ENCODE measurements at places on chromosomes 6 and 20.

DNA sequence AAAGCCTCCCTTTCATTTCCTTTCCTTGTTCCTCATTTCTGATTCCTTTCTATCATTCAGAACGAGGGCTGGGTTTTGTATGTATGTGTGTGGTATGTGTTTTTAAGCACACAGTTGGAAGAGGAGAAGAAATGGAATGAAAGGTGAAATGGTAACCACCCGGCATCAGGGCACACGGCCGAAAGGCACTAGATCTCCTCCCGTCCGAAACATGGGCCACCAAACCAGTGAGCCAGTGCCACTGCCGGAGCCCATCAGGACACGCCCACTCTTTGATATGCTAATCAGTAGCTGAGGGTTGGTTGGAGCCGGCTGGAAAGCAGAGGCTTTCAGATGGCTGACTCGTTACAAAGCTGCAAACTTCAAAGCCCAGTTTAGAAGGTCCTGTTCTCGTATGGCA lies 228.6 kb upstream of the JARID2 start:
- DNase-seq: no peak

DNA sequence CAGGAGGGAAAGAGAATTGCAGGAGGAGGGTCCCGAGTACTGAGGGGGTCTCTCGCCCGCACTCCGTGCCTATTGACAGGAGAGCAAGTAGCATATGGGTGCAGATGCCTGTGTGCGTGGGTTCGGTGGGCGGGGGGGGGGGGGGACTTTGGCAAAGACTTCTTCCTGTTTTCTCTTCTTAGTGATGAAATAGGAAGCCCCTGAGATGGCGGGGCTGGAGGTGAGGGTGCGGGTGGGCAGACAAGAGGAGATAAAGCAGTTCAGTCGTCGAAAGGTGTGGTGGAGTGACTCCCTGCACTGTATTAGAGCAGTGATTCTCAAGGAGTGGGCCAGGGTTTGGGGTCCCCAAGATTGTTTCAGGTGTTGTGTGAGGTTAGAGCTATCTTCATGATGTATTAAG lies 3.7 kb downstream of the NAA20 start:
- DNase-seq: no peak

DNA sequence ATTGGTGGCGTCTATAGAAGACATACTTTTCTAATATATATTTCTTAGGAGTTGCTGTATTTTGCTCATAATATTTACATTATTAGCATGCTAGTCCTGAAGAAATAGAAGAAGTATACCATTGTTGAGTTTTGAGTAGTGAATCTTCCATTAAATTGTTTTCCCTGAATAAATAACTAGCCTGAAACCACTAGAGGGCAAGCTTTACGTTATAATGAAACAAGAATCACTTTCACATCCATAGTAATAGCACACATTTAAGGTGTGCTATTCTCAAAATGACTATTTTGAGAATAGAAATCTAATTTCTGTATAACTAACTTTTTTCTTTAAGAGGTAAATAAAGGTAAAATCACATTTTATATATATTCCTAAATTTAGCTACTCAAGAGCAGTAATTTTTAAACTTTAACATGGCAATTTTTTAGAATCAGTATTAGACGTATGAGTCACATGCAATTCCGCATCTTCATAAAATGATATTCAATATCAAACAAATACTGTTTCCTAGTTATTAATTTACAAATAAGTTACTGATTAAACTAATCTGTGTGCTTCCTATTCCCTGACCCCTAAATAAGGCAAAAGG lies 213.2 kb upstream of the MANEA start:
- no peak for DNase-seq

- no peak for DNase-seq
These were observed 101.5 kb upstream of the MARCKS start for GRCh38 chr6:113755449-113756289.

GRCh38 chr6:9515633-9516606 lies 899.0 kb downstream of the TFAP2A start:
- no peak for DNase-seq

DNA sequence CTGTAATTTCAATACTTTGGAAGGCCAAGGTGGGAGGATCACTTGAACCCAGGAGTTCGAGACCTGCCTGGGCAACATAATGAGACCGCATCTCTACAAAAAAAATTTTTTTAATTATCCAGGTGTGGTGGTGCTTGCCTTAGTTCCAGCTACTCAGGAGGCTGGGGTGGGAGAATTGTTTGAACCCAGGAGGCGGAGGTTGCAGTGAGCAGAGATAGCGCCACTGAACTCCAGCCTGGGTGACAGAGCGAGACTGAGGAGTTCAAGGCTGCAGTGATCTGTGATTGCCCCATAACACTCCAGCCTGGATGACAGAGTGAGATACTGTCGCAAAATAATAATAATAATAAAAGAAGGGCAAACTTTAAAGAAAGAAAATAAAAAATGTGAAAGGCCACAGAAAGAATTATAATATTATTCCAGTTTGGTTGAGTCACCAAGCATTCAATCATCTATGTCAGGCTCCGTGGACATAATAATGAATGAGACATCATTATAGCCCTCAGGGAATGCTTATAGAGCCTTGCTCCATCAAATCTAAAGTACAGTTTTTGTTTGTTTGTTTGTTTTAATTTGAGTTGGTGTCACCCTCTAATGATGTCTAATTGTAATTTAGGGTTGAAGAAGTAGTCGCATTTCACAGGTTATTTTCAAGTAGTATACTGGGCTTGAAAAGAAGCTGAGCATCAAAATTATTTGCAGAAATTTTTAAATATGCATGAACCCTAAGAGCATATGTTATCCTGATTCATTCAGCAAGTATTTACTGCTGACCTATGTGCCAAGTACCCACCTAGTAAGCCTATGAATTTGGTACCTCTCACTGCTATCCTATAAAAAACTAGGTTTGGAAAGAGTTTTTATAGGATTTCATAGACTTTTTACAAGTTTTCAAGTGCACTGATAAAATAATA lies 15.1 kb downstream of the GLYATL3 start:
- no peak for DNase-seq

DNA sequence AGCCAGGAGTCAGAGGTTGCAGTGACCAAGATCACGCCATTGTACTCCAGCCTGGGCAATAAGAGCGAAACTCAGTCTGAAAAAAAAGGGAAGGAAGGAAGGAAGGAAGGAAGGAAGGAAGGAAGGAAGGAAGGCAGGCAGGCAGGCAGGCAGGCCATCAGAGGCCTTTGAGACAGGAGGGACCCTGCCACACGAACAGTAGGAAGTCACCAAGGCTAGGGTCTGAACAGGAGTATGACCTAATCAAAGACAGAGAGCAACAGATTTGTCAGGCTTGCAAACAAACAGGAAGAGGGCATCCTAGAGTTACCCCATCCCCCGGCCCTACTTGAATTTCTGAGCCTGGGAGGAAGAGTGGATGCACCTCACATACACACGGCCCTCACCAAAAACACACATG lies 67.1 kb downstream of the FGD2 start:
- DNase-seq: no peak

- no peak for DNase-seq
These were observed 2.2 kb upstream of the TUBB2B start for GRCh38 chr6:3229566-3230178.

DNA sequence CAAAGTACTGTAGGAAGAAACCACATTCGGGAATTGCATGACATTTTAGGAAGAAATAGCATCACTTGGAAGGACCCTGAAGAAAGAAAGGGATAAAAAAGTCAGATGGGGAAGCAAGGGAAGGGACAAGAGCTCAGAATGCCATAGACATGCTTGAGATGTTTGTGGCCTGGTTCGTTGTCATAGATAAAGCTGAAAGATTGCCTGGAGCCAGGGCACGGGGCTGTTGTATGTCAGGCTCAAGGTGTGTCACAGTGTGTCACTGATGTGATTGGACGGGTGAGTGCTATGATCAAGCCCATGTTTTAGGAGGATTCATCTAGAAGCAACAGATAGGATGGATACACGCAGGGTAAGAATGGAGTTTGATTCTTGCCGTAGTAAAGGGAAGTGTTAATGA lies 216.2 kb upstream of the SOX4 start:
- no peak for DNase-seq

DNA sequence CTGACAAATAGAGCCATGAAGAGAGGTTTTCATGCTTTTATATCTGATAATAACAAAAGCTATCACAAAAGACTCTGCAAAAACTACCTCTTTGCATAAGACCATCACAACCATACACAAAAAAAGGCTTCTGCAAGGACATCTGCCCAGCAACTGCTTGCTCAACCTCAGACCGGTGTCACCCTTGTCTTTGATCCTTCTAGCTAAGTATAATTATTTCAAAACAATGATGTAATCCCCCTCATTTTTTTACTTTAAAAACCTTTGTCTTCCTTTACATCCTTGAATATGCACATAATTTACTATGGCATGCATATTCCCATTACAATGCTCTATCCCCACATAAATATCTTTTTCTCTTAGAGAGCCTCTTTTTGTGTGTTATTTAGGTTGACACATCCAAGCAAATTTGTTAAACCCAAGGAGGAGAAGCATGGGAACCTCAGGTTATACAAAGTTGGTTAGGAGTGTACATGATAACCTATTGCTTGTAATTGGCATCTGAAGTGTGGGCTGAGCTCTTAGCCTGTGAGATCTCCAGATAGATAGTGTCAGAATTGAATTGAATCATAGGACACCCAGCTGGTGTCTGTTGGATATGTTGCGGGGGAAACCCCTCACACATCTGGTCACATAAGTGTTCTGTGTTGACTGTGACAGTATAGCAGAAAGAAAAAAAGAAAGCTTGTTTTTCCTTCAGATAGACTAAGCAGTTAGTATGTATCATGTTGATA lies 20.7 kb upstream of the CGA start:
- DNase-seq: no peak

DNA sequence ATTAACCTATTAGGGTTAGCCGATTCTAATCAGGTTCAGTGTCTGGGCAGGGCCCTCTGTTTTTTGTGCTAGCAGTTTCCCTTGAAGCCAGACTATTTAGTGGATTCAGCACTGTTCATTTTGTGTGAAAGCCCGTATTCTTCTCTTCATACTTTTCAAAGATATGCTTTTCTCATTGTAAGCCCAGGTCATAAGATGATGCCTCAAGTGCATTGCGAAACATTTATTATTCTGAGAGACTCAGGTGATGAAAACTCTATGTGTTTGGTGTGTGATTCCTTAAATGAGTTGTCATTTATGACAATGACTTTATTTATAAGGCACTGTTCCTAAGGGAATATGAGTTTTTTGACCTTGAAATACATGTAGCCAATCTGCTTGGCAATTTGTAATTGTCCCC lies 851.0 kb upstream of the FLRT3 start:
- DNase-seq: no peak

DNA sequence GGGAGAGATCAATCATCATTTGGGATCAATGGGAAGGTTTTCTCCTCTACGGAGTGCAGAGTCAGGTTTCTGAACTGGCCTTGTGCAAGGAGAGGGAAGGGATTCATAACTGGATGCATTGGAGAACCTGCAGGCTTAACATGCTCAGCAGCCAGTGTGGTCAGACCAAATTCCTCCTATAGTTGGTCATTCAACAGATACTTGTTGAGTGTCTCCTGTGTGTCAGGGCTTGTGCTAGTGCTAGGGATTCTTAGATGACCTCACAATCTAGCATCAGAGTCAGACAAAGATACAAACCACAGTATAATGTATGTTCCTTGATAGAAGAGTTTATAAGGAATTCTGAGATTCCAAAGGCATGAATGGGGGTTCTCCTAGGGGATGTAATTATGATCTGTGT lies 23.9 kb downstream of the RALY start:
- no peak for DNase-seq

DNA sequence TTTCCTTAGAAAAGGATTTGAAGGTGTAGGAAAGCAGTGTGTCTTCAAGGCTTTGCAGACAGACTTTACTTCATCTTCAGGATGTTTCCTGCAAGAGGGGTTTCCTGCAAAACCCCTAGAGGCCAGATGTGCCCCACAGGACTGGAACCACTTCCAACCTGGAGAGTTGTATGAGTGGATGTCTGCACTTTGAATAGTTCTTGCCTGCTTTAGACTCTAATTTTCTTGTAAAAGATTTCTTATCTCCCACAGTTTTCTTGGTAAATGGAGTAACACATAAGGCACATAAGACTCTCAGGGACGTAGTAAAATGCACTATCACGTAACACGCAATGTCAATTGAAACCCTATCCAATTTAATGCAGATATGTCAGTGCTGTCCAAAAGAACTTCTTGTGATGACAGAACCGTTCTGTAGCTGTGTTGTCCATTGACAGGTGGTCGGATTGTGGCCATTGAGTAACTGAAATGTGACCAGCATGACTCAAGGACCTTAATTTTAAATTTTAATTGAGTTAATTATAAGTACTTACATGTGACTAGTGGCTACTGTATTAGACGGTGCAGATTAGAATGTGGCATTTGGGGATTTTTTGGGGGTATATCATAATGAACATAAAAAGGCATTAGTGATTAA lies 118.7 kb downstream of the JARID2 start:
- DNase-seq: no peak

DNA sequence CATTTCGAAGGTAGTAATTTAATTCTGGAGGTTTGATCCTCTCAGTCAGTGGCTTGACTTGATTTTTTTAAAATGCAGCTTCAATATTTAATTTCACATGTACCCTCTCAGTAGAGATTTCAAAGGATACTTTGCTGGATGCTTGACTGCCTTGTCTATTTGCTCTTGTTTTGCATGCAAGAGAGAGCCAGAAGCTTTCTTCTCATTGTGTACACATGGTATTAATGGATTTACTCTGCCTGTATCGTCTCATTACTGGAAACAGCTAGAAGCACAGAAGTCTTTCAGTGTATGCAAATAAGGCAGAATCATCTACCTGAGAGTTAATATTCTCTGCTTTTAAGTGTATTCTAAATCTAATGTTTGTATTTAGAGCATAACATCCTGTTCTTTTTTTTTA lies 84.3 kb upstream of the FOXO3 start:
- DNase-seq: no peak

- no peak for DNase-seq
These were observed 20.4 kb downstream of the ARMC2 start for GRCh38 chr6:108868647-108869046.

DNA sequence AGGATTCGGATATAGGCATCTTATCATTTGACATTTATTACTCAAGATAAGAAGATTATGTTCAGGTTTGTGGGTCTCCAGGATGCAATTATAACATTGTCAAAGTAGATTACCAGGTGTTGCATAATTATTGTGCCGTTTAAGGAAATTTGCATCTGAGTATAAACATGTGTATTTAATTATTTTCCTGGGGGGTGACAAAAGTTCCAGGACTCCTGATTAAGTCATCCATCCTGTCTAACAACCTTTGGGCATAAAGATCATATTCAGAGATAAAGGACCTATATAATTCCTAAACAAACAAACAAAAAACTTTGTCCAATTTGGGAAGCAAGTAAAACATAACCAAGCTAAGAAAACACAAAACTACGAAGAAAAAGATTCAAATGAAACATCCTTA lies 3.3 kb upstream of the PPP1R14C start:
- DNase-seq: no peak

DNA sequence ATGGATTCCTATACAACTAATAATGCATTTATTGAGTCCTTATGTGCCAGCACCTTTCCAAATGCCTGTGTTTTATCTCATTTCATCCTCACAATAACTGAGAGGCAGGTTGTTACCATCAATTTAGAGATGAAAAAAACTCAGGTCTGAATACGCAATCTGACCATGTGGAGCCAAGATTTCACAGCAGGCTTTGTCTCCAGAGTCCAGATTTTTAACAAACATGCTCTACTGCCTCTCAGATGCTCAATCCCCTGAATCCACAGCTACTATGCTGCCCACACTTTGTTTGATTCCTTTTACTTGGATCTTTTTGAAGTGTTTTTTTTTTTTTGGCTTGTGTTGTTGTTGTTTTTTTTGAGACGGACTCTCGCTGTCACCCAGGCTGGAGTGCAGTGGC lies 46.8 kb downstream of the B4GALT5 start:
- no peak for DNase-seq
